Activated CD4-positive, alpha-beta T cell treated with anti-CD3 and anti-CD28 coated beads, Interleukin-2, Interleukin-4, amounts not matched to agents 100 ng/mL and 50 ng/mL, durations not matched to agents 16 hours and 8 hours (primary cell): ENCODE measurements at places on chromosomes 6 and 20.

GRCh38 chr6:125700581-125701353, 48.7 kb upstream of the HEY2 start:
- no peak for DNase-seq

GRCh38 chr6:6703699-6704098, 115.2 kb downstream of the LY86 start:
- no peak for DNase-seq

GRCh38 chr6:87210979-87211378, 55.6 kb downstream of the ZNF292 start:
- peak; percentile 28 for DNase-seq

- DNase-seq = no peak
Observed at GRCh38 chr20:58106143-58106750, 122.2 kb downstream of the ANKRD60 start.

- no peak for DNase-seq
Observed at GRCh38 chr6:20350215-20350614, 51.5 kb upstream of the E2F3 start.

GRCh38 chr6:72414657-72415056, 207.2 kb upstream of the KCNQ5 start:
- no peak for DNase-seq

- DNase-seq = no peak
Observed at GRCh38 chr6:3791526-3792203, 40.2 kb upstream of the PXDC1 start.

DNA sequence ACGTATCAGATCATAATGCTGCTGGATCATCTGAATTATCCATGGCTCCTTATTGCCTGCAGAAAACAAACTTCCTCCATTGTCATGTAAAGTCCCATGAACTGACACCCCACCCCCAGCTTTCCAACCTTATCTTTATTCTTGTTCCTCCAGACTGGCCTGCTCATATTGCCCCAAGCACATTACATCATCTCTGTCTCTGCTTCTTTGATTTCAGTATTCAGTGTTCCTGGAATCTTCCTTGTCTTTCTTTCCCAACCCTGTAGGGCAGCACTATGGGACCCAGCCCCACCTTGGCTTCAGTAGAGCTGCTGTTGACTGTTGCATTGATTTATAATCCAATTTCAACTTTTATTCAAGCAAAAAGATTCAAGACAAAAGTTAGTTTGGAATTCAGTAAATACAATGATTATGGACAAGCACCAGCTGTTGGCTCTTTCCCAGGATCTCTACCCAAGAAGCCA, 187.5 kb upstream of the ECI2 start:
- DNase-seq = no peak

- no peak for DNase-seq
Observed at GRCh38 chr20:8627340-8628004, 441.4 kb upstream of the PLCB4 start.

DNA sequence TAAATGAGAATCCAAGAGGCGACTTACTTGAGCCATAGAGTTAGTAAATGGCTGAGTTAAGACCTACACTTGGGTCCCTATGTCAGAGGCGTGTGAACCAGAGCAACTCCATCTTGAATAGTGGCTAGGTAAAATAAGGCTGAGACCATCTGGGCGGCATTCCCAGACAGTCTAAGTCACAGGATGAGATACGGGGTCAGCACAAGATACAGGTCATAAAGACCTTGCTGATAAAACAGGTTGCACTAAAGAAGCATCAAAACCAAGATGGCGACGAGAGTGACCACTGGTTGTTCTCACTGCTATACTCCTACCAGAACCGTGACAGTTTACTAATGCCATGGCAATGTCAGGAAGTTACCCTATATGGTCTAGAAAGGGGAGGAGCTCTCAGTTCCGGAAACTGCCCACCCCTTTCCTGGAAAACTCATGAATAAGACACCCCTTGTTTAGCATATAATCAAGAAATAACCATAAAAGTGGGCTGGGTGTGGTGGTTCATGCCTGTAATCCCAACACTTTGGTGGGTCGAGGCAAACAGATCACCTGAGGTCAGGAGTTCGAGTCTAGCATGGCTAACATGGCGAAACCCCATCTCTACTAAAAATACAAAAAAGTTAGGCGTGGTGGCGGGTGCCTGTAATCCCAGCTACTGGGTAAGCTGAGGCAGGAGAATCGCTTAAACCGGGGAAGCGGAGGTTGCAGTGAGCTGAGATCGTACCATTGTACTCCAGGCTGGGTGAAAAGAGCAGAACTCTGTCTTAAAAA, 43.9 kb upstream of the EEF1A1 start:
- DNase-seq = no peak

DNA sequence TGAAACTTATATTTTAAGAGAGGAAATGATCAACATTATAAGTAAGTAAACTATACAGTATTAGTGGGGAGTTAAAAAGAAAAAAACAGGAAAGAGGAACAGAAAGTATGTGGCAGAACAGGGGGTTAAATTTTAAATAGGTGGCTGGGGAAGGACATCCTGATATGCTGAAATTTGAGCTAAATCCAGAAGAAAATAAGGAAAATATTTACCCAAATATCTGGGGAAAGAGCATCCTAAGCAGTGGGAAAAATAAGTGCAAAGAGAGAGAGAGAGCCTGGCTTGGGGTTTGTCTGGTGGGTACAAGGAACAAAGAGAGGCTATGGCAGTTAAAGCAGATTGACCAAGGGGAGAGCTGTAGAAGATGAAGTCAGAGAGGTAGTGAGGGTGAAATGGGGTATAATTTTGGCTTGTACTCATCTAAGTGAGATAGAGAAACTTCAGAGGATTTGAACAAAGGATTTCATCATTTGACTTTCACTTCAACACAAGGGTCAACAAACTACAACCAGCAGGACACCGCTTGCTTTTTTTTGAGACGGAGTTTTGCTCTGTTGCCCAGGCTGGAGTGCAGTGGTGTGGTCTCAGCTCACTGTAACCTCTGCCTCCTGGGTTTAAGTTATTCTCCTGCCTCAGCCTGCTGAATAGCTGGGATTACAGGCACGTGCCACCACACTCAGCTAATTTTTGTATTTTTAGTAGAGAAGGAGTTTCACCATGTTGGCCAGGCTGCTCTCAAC, 328.4 kb upstream of the CNR1 start:
- no peak for DNase-seq
